Activated T-helper 1 cell treated with anti-CD3 and anti-CD28 coated beads, Interleukin-2, amount 50 U/mL, for 16 hours (primary cell): ENCODE measurements at places on chromosomes 16 and 17.

DNA sequence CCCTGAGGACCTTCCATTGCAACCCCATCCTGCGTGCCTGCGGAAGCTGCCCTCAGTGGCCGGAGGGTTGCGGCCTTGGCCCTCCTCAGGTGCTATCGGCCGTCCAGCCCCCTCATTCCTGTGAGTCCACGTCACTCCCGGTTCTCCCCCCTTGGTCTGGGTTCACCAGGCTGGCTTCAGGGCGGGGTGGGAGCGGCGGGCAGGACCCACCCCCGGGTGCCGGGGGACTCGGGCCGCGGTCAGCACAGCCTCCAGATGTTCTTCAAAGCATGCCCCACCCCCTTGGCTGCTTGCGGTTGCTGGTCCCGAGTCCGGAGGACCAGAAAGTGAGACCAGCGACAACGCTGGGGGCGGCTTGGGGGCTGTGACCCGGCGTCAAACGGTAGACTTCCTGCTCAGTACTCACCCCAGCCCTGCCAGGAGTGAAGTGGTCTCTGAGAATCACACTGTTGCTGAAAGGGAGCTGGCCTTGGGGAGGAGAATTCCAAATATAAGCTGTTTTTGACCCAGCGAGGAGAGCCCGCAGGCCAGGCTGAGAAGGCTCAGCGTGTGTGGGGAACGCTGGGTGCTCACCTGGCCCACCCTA lies 4.5 kb downstream of the ZNF469 start:
- DNase-seq = no peak

- peak; percentile 73 for DNase-seq
These were observed 3.0 kb downstream of the PFN1 start for GRCh38 chr17:4945176-4945943.

DNA sequence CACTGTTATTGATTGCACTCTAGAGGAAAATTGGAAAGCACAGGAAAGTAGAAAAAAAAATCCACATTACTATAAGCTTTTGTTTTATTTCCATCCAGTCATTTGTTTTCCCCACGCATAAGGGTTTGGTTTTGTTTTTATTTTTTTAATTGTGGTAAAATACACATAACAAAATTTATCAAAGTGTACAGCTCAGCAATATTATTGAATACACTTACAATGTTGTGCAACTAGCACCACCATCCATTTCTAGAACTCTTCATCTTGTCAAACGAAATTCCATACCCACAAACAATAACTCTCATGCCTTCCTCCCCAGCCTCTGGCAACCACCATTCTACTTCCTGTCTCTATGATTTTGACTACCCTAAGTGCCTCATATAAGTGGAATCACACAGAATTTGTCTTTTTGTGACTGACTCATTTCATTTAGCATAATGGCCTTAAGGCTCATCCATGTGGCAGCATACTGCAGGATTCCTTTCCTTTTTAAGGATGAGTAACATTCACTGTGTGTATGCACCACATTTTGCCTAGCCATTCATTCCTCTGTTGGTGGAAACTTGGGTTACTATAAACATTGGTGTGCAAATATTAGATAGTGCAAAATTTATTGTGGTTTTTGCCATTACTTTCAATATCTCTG lies 11.1 kb downstream of the SPPL2C start:
- no peak for DNase-seq

DNA sequence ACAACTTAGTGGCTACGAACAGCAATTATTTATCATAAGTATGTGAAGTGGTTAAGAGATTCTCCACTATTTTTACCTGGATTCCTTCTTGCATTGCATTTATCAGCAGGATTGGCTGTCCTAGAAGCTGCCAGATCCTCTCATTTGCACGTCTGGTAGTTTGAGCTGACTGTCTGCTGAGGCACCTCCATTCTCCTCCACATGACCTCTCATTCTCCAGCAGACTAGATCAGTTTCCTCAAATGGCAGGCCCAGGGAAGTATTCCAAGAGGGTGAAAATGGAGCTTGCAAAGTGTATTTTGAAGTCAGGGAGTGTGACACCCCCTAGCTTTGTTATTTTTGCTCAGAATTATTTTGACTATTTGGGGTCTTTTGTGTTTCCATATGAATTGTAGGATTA lies 870.1 kb downstream of the CDH11 start:
- DNase-seq = no peak

DNA sequence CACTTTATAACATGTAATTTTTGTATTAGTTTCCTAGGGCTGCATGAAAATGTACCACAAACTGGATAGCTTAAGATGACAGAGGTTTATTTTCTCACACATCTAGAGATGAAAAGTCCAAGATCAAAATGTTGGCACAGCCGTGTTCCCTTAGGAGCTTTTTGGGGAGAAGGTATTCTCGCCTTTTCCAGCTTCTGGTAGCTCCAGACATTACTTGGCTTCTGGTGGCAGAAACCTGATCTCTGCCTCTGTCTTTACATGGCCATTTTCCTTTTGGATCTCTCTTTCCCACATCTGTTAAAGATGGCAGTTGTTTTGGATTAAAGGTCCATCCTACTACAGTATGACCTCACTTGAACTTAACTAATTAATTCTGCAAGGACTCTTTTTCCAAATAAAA lies 885.7 kb upstream of the CDH8 start:
- DNase-seq = no peak

- no peak for DNase-seq
These were observed 17.9 kb downstream of the MT1X start for GRCh38 chr16:56700195-56700594.
